ENCODE measurements at places on chromosomes 12 and 14.

DNA sequence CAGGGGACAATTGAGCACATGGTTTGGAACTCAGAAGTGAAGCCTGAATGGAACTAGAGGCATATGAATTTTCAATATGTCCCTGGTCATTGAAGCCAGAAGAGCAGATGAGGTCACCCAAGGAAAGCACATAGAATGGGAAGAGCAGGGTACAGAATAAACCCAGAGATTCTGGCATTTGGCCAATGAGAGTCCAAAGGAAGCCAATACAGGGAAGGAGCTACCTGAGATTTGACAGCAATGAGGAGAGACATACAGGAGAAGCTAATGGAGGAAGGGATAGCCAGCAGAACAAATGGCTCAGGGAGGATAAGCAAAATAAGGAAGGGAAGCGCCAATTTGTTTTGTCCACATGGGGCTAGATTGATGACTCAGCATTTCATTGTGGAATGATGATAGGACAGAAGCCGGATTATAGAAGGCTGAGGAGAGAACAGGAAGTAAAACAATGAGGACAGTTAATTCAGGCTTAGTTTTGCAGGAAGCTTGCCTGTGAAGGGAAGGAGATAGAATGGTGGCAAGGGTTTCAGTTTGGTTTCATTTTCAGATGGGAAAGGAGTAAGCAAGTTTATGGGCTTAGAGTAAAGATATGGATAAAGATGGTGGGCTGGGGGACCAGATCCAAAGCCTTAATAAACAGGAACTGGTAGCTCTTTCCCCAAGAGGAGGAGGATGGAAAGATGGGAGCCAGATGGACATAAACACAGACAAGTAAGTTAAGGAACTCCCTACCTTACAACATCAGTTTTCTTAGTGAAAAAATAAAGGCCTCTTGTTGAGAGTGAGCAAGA is 3.2 kb upstream of the SPTSSA start:
- DNase-seq: no peak

- DNase-seq: no peak
These were observed 194.9 kb downstream of the PAH start for GRCh38 chr12:102722147-102722546.

DNA sequence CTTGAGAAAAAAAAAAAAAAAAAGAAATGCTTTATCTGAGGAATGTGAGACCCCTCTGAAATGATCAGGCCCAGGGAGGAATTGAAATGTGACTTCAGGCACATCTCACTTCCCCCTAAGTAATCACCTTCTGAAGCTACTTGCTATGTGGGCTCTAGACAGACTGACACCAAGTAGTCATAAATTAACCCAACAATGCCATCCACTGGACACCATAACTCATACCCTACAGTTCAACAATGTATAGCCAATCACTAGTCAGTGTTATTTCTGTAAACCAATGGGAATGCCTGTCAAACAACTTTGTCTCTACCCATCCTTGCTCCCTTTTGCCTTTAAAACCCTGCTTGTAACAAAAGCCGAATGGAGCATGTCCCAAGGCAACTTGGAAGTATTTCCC is 182.7 kb upstream of the TMPO start:
- DNase-seq: no peak

DNA sequence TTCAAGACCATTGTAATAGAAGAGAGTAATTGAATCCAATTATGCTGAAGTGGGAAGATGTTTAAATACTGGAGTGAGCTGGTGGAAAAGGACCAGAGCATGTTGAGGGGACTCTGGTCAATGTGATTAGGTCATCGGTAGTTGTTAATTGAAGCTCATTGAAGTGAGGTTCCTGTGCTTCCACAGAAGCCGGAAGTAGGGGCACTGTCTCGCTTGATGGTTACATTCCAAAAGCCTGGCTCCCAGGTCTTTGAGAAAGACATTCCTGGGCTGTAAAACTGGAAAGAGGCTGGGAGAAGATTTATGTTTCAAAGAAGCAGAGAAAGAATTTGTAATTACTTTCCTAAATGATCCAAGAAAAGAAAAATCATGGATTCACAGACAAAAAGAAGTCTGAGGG is 12.3 kb upstream of the CLECL1 start:
- DNase-seq: peak; percentile 89

DNA sequence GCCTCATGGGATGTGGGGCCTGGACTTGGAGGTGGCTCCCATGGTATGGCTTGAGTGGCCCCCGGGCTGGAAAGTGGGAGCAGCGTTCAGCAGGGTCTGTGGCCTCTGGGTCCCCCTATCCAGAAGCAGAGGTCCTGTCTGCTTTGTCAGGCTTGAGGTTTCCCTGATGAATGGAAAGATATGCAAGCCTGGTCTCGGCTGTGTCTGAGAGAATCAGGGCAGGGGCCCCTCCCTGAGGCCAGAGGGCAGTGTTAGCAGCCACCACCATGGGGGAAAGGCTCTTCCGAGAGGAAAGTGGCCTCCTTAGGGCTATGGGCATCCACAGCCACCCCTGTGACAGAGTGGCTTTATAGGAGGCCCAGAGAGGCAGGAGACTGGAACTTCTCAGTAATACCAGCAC is 128.2 kb downstream of the VRK1 start:
- peak; percentile 61 for DNase-seq

- DNase-seq: no peak
These were observed 93.7 kb downstream of the KCNMB4 start for GRCh38 chr12:70459786-70460185.

- DNase-seq: no peak
These were observed 65.0 kb downstream of the DIO3 start for GRCh38 chr14:101626331-101626730.

DNA sequence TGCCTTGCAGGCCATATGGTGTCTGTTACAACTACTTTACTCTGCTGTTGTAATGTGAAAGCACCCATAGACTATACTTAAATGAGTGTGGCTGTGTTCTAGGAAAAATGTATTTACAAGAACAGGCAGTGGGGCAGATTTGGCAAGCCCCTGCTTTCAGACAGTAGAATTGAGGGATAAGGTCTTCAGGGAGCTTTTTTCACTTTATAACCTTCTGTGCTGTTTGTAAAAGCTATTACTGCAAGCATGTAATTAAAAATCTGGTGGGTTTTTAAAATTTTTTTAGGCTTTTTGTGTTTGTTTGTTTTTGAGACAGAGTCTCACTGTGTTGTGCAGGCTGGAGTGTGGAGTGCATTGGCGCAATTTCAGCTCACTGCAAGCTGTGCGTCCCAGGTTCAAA is 73.9 kb downstream of the VEZT start:
- DNase-seq: no peak

GRCh38 chr14:81555051-81555450 is 21.4 kb upstream of the SEL1L start:
- no peak for DNase-seq

DNA sequence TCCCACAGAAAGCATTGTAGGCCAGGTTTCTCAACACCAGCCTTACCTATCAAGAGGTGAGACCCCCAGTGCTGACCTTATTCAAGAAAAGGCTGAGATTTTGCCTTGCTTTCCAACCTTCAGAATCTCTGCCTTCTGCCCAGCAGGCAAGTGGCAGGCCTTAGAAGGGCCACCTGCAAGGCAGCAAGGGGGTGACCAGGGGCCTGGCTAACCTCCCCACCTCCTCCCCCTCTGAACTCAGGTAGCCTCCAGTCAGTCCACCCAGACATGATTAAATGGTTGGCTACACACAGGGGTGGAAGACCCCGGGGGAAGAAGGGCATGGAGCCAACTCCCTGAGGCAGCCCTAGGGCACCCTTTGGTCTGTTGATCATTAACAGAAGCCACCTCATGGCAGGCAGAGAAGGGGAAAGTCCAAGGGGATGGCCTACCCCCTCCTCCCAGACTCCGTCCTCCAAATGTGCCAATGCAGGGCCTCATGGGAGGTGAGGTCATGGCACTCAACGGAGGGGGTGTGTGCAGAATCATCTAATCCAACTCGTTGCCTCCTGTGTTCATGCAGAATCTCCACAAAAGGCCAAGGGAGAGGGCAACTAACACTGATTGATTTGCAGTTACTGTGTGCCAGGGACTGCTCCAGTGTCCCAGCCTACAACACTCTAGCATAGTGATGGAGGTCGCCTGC is 8.5 kb downstream of the ZFP36L1 start:
- DNase-seq: no peak

DNA sequence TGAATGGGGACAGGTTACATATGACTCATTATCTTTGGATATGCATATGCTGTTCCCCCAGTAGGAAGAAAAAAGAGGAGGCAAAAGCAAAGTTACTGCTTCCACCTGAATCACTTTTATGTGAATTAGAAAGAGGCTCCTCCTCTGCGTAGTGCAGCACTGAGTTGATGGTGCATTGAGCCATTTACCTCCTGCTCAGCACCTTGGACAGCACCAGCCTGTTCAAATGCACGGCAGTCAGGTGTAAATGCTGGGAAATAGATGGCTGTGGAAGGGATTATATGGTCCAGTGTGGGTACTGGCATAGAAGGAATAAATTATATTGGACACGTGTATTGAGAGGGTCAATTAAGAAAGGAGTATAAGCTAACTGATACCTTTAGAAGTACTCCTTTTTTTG is 541.9 kb upstream of the SEL1L start:
- peak; percentile 81 for DNase-seq

DNA sequence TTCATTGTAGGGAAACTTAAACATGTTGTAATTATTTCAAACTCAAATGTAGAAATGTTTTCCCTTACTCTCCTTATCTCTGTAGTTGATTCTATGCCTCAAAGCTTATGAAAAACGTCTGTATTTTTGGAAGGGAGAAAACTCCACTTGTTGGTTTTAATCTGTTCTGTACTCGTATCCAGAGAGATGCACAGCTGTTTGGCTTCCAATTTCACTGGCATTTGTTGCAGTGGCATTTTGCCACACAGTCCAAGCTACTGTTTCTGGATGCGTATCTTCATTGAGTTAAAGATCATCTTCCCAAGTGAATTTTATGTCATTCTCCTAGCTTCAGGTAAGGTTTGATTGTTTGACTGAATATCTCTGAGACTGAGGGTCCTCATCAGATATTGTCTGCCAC is 481.4 kb downstream of the TRHDE start:
- DNase-seq: no peak

GRCh38 chr14:54472315-54472714 is 16.5 kb downstream of the GMFB start:
- no peak for DNase-seq

- DNase-seq: no peak
These were observed 47.8 kb downstream of the SLC41A2 start for GRCh38 chr12:104910196-104910840.

DNA sequence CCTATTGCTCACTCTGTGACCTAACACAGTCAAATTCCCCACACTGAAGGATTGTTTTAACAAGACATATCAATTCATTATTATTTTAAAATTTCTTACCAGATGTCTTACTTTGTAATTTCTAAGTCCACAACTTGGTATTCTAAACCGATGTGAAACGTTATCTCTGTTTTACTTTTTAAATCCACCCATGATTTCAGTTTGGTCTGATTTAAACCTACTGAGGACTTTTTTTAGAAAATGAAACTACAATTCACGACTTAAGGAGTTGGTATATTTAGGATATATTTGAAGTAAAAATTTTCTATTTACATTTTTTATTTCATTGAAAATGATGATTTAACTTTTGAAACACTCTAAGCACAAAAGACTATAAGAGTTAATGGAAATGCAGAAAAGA is 35.1 kb upstream of the GRIP1 start:
- DNase-seq: no peak

GRCh38 chr12:53227836-53228235 is 4.2 kb downstream of the RARG start:
- peak; percentile 27 for DNase-seq

- peak; percentile 65 for DNase-seq
These were observed 663 bp downstream of the PTGER2 start for GRCh38 chr14:52314595-52315354.

GRCh38 chr14:68888025-68888850 is 90.9 kb downstream of the ACTN1 start:
- no peak for DNase-seq

DNA sequence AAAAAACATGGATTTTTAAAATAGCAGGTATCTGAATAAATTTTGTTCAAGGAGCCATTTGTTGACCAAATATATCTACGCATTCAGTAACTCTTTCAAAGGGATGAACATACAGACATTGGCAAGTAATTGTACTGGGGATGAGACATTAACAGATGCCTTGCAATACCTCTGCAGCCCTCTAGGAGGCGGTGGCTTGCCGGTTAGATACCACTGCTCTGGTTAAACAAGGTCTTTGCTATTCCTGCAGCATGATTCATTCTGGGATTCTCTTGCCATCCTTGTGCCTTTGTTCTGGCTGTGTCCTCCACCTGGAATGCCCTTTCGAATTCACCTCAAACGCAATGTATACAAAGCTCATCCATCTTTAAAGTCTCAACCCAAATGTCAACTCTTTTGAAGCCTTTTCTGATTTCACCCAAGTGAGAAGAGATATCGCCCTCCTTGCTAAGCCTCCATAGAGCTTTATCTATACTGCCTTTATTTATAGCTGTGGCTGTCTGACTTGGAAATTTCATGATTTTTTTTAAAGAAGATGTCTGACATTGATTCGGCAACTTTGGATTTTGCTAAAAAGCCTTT is 131.0 kb upstream of the SRRM4 start:
- DNase-seq: peak; percentile 88

GRCh38 chr12:124790650-124791400 is 72.8 kb downstream of the SCARB1 start:
- DNase-seq: no peak

DNA sequence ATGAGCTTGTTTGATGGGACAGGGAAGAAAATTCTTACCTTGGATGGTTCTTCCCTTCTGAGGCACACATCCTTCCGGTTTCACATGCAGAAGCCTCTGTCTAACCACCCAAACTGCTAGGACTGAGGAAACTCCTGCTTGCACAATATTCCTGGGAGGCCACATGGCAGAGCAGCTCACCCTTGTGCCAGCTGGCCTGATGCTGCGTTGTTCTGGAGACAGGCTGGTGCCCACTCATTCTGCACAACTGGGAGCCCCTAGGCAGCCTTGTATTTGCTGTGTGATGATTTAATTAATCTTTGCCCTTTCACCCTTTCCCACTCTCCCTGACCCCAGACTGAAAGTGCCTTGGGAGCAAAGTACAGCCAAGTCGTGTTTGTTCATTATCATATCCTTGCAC is 130.8 kb downstream of the RTN1 start:
- DNase-seq: no peak

DNA sequence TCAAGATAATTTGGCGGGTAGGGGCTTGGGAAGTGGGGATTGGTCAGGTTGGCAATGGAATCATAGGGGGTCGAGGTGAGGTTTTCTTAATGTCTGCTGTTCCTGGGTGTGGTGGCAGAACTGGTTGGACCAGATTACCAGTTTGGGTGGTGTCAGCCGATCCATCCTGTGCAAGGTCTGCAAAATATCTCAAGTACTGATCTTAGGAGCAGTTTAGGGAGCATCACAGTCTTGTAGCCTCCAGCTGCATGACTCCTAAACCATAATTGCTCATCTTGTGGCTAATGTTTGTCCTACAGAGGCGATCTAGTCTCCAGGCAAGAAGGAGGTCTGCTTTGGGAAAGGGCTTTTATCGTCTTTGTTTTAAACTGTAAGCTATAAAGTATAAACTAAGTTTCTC is 868.4 kb downstream of the DIO2 start:
- DNase-seq: peak; percentile 93

- no peak for DNase-seq
These were observed 992 bp downstream of the CPSF2 start for GRCh38 chr14:92122761-92123160.
